ENCODE measurements at places on chromosomes 12 and 14.

DNA sequence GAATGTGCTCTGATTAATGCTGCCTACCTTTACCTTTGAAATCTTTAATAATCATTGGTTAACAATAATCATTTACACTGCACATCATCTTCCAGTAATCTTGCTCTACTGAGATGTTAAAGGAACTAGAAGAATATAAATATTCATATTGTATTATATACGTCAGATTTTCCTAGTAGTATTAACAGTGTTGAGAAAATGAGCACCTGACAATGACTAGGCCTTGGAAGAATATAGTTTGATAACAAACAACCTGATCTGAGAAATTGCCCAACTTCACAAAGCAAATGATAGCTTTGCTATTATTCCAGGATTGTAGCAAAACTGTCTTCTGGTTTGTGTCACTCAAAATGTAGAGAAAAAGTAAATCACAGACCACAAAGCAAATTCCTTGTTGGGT is 467.1 kb downstream of the NOVA1 start:
- no peak overlapping the region for H3K4me3 ChIP-seq
- no peaks in the 10 kb centered on the region for H3K27me3 ChIP-seq

DNA sequence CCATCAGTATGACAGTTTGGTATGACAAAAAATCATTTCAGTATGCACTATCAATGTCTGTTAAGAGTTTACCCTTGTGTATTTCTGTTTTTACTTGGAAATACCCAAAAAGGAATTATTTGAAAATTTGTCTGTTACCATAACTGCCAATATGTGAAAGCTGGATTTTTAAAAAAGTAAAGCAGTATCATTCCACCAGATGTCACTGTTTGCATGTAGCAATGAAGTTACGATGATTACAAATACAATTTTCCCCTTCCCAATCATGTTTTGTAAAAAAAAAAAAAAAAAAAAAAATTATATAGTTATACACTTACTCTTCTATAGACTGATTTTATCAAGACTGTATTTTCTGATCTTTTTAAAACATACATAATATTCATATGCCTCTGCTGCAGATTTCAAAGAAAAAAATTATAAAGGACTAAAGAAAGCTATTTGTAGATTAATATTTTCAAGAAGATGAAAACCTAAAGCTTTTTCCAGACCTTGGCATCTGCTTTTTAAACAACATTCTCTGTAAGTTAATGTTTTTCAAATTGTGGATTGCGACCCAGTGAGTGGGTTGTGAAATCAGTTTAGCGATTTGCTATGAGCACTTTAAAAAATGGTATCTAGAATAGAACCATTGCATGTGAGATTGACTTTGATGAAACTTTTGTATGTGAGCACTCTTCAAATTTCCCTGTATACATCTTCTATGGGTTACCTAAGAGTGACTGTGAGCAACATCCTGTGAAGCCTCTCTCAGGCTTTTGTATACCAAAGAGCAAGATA is 114.2 kb downstream of the TTC6 start:
- no peak for DNase-seq
- H3K4me3 ChIP-seq, result no peak overlapping the region
- no peaks in the 10 kb centered on the region for H3K36me3 ChIP-seq
- no peak overlapping the region for H3K27ac ChIP-seq

DNA sequence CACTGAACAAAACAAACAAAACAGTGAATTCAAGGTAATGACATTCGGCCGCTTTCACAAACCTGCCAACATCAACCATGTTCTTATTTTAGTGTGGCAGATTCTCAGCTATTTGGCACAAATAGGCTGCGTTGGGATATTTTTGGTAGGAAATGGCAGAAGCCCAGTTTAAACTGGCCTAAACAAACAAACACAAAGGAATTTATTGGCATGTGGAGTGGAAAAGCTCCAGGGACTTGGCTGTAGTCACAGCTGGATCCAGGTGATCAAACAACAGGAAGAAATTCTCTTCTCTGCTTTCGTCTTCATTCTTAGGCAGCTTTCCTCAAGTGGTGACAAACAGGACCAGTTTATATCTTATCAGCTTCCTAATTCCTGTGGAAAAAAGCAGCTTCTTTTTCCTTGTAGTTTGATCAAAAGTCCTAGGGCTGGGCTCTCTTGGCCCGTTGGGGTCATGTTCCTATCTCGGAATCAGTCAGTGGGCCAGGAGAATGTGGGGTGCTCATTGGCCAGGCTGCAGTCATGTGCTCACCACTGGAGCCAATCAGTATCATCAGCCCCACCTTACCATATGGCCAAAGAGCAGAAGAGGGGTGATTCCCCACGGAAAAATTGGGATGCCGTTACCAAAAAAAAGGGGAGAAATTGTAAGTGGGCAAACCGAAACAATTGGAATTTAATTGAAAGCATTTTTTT is 22.6 kb downstream of the C12orf75 start:
- no peaks in the 10 kb centered on the region for H3K36me3 ChIP-seq
- no peaks in the 10 kb centered on the region for H3K27me3 ChIP-seq
- peaks cover 5% of the 10 kb centered on the region for H3K4me1 ChIP-seq
- no peak overlapping the region for H3K4me3 ChIP-seq
- no peak overlapping the region for H3K27ac ChIP-seq

DNA sequence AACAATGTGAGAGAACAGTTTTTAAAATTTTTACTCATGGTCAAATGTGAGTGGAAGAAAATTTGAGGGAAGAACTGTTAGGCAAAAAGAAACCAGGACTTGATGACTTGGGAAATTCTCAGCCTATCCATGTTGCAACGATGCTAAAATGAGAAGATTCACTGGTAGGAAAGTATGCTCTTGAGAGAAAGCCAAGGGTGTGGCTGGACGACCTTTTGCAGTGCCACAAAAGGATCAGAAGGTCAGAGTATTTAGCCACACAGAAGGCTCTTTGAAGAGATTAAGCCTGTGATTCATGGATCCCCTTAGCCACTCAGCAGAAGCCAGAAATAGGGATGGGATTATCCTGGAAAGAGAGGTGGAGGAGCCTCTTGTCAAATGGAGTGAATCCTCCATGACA is 336.8 kb downstream of the LRIG3 start:
- H3K4me1 ChIP-seq, result no peaks in the 10 kb centered on the region
- no peak overlapping the region for H3K4me3 ChIP-seq
- DNase-seq, result no peak
- no peaks in the 10 kb centered on the region for H3K27me3 ChIP-seq

GRCh38 chr12:47087088-47087688 is 7.4 kb upstream of the AMIGO2 start:
- H3K27ac ChIP-seq, result no peak overlapping the region
- H3K27me3 ChIP-seq, result no peaks in the 10 kb centered on the region
- DNase-seq, result no peak
- no peaks in the 10 kb centered on the region for H3K4me1 ChIP-seq
- no peaks in the 10 kb centered on the region for H3K36me3 ChIP-seq
